ENCODE measurements at places on chromosomes 2 and 18.

DNA sequence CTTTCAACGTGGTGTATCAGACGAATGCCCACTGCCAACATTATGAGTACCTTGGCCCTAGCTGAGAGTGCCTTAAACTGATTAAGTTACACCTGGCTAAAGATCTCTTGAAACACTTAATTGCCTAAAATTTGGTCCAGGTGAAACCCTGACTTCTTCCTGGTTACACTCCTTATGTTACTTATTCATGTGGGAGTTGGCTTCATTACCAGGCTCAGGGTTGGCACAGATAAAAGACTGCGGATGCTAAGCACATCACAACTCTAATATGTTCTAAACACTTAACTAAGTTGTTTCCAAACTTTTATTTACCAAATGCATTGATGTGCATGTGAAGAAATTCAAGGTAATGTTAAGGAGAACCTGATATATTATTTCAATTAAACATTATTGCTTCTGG is 298.9 kb downstream of the TCF4 start:
- no peak for DNase-seq

- DNase-seq: no peak
Observed at GRCh38 chr2:166011660-166012059, 58.1 kb upstream of the TTC21B start.

DNA sequence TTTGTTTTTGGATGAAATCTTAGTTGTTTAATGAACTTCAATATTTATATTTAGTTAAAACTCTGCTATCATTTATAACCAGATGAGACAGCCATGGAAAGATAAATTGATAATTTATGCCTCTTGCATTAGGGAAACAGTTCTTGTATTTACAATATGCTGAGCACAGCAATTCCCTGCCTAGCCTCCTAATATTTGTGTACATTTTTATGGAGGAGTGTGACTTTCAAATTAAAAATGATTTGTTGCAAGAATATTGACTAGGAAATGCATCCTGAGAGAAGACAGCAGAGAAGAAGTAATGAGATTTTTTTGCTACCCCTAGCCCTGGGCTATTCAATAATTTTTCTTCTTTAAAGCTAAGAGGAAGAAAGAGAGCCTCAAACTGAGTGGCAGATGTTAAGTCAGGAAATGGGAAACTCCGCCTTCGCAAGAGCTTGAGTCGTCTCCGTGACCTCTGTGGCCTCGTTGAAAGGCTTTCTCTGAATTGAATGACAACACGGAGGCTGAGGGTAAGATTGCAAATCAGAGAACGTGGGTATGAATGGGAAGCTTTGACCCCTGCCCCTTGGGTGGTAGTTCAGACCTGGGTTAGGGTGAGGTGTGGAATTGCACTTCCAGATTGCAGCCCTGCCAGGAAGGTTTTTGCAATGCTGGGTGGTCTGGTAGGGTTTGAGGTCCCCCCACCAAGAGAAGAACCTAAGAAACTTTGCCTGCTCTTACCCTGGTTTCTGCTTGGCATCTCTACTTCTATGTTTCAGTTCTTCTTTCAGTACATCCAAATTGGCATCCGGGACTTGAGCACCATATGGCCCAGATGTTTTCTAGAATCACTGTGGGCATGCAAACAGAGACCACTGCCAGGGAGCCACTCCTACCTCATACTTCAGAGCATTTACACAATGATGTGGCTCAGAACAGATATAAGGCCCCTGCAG is 210.3 kb upstream of the RBMS1 start:
- no peak for DNase-seq

GRCh38 chr2:62197011-62197924 is 1.4 kb downstream of the B3GNT2 start:
- DNase-seq: peak; percentile 23

DNA sequence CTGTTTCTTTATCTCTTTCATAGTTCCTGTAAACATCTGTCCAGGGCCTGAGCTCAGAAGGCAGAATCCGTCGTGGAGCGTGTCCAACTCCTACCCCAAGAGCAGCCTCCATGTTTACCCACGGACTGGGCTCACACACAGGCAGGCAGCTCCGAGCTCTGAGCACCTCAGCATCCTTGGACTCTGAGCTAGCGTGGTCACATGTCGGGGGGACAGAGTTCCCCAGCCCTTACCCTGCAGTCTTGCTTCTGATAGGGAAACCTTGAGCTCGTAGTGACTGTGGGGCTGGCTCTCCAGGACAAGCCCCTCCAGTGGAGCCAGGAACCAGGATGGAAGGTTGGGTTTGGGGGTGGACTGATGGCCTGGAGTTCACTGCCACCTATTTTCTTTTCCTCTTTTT is 15.1 kb upstream of the ST3GAL5 start:
- DNase-seq: no peak

DNA sequence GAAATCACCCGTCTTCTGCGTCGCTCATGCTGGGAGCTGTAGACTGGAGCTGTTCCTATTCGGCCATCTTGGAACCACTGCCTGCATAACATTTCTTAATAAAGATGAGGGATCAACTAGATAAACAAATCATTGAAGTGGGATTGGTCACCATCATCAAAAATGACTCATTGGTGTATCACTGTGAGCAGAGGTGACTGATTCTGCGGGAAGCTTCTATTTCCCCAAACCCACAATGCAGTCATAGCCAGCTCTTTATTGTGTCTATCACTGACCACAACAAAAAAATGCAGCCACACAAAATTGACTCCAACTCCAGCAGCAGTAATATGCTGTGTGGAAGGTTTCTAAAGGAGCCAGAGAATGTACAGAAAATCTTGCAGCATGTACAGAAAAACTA is 630.7 kb upstream of the HS6ST1 start:
- no peak for DNase-seq

DNA sequence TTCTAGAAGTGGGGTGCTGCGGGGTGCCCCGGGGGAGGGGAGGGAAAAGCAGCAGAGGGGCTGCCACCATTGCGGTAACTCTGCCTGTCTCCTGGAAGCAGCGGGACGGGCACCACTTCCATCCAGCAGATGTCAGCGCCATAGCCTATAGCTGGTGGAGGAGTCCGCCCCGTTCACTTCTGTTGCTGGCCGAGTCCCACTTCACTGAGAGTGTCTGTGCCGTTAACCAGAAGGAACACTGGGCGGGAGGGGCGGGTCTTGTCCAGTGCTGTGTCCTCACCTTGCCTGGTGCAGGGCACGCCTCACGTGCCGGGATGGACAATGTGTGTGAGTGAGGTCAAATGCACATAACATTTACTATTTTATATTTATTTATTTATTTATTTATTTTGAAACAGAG is 19.3 kb upstream of the ODC1 start:
- no peak for DNase-seq

- no peak for DNase-seq
Observed at GRCh38 chr2:30446602-30447148, 371 bp upstream of the LCLAT1 start.

DNA sequence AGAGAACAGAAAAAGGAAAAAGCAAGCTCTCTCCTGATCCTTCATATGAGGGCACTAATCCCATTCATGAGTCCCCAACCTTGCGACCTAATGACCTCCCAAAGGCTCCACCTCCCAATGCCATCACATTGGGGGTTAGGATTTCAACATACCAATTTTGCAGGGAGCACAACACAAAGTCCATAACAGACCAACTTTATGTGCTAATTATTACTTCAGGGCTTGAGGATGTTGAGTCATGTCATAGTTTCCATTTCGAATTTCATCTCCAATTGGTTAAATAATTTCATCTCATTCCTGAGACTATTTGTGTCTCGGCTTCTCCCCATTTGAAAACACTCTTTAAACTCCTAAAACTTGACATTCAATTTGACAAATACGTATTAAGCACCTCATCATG is 69.9 kb upstream of the KLF7 start:
- no peak for DNase-seq

DNA sequence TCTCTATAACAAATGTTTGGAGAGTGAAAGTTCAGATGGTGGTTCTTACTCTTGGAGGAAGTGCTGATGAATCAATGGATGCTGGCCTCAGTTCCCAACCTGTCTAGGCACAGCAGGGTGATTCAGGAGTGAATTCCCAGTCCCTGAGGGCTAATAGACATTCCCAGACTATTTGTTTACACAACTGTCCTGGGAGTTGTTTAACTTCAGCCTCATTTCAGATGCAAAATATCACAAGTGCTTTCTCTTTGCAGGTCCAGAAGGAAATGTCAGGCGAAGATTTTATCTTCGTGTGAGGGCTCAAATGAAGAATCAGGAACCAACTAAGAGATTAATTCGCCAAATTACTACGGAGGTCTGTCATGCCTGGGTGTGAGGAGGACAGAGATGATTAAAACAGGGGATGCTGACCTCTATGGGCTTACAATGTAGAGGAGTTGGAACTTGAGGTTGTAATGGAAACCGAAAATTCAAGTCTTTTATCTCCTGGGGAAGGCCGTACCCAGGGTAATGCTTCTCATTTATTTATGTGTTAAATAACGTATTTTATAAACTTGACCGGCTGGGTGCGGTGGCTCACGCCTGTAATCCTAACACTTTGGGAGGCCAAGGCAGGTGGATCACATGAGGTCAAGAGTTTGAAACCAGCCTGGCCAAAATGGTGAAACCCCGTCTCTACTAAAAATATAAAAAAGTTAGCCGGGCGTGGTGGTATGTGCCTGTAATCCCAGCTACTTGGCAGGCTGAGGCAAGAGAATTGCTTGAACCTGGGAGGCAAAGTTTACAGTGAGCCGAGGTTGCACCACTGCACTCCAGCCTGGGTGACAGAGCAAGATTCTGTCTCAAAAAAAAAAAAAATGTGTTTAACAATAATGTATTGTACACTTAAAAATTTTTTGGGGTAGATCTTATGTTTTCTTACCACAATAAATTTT is 38.7 kb upstream of the SLC1A4 start:
- DNase-seq: no peak

GRCh38 chr18:79819064-79819967 is 21.6 kb downstream of the KCNG2 start:
- DNase-seq: no peak

DNA sequence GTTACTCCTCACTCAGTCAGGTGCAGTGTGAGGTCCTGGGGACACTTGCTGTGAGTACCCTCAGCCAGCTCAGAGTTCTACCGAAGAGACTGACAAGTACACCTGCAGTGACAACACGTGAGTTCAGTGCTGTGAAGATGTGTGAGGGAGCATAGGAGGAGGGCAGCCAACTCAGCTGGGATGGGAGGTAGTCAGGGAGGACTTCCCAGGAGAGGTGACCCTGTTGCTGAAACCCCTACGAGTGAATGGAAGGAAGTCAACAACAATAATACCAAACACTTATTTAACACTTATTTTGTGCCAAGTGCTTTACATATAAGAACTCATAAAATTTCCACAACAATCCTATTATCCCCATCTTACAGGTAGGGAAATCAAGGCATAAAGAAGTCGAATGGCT is 10.2 kb downstream of the TMEM177 start:
- no peak for DNase-seq

DNA sequence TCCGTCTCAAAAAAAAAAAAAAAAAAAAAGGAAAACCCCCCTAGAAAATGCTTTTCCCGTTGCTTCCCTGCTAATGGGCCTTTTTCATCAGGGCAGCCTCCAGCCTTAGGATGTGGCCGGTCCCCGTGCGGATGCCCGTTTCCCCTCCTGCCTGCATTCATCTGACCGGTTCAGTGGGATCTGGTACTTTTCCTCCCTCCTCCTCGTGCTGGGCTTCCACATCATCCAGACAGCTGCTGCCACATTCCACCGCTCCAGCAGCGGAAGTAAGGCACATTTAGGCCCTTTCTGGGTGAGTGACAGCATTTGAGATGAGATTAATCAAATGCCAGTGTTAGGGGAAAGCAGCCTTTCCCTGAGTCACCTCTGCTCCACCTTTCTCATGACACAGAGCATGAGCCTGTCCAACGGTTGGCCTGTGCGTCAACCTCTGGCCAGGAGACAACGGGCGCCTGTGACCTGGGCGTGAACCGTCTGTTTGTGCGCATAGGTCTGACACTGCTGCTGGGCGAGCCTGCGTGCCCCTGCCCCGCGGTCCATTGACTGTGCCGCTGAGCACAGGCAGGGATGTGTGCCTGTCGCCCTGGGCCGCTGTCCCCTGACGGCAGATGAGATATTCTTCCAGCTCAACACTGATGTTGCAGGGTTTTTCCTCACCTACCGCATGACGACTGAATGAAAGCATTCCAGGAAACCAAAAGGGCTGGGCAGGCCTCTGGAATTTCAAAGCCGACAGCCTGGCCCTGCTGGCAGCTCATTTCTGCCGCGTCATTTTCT is 174.0 kb downstream of the TGIF1 start:
- DNase-seq: no peak

DNA sequence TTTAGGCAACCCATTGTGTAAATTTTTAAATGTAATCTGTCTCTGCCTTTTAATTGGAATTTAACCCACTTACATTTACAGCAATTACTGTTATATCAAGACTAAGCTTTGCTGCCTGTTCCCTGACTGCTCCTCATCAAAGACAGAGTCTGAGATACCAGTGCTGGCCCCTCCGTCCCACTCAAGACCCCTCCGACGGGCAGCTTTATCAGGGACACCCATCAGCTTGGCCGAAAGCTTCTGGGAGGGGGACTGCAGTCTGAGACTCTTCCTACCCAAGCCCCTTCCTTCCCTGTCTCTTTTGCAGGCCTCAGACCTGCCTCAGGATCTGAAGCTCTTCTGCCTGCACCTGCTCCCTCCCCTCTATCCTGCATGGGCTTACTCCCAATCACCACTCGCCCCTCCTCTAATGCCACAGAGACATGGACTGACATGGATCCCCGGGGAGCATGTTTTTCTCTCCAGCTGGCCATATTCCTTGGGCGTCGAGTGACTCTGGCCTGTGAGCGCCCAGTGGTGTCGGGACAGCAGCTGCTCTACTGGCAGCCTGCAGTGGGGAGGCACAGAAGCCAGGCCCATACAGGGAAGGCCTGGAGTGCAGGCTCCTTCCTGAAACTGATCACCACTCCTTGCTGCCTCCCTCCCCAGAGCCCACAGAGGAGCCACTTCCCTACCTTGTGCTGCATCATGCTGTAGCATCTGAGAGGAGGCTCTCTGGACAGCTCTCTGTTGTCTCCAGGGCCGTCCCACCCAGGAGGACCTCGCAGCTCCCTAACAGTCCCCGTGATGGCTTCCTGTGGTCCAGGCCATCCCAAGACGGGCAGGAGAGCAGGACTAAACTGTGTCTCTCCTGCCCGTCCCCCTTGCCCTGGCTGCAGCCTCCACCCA is 3.7 kb upstream of the KIF1A start:
- no peak for DNase-seq

GRCh38 chr2:11891671-11892440 is 145.4 kb downstream of the LPIN1 start:
- no peak for DNase-seq

- DNase-seq: no peak
Observed at GRCh38 chr2:25293145-25293544, 48.6 kb downstream of the DNMT3A start.

All from activated effector memory CD4-positive, alpha-beta T cell treated with Interleukin-2 at 50 U/mL for 16 hours (primary cell).